Stimulated activated CD4-positive, alpha-beta T cell treated with anti-CD3 and anti-CD28 coated beads, Interleukin-2, amount 100 ng/mL, for 48 hours (primary cell): ENCODE measurements at places on chromosomes 5 and 9.

- no peak for DNase-seq
Measured at GRCh38 chr5:22319798-22320197, 533.3 kb downstream of the CDH12 start.

DNA sequence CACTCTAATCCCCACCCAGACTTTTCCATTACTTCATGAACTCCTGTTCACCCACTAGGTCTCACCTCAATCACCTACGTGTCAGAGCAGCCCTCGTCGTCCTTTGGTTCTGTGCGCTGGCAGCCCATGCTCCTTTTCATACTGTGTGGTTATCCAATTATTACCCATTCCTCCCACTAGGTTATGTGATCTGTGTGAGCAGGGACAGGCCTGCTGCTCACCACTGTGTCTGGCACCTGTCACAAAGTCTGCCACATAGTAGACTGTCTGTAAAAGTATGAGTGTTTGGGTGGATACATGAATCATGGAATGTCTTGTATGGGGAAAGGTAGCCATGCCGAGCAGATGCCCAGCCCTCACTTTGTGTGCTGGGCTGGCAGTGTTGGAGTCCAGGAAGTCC is 12.1 kb upstream of the SMAD5 start:
- no peak for DNase-seq

DNA sequence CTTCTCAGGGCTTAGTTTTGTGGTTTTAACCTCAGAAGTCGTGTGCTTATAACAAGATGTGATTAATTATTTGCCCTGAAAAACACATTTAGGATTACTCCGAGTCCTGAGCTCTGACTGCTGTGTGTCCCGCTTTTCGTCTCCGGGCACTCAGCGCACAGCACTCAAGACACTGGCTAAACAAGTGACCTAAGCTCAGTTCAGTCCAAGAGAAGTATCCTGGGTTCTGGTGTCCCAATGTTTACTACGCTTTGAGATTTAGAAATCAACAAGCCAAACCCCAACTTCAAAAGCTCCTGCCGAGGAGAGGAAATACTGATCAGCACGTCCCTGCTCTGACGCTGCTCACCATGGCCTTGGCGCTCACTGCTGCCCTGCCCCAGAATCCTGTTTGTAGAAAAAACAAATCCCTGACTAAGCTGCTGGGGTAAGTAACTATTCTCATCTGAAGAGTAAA is 53.2 kb downstream of the IPPK start:
- DNase-seq: no peak

GRCh38 chr5:86570427-86571083 is 47.2 kb upstream of the COX7C start:
- no peak for DNase-seq

GRCh38 chr5:13325765-13326164 is 618.7 kb downstream of the DNAH5 start:
- DNase-seq: no peak
